ENCODE measurements at places on chromosomes 16 and 17.
A peak's percentile ranks its signal among the peaks of the same experiment; 100 is the strongest.

DNA sequence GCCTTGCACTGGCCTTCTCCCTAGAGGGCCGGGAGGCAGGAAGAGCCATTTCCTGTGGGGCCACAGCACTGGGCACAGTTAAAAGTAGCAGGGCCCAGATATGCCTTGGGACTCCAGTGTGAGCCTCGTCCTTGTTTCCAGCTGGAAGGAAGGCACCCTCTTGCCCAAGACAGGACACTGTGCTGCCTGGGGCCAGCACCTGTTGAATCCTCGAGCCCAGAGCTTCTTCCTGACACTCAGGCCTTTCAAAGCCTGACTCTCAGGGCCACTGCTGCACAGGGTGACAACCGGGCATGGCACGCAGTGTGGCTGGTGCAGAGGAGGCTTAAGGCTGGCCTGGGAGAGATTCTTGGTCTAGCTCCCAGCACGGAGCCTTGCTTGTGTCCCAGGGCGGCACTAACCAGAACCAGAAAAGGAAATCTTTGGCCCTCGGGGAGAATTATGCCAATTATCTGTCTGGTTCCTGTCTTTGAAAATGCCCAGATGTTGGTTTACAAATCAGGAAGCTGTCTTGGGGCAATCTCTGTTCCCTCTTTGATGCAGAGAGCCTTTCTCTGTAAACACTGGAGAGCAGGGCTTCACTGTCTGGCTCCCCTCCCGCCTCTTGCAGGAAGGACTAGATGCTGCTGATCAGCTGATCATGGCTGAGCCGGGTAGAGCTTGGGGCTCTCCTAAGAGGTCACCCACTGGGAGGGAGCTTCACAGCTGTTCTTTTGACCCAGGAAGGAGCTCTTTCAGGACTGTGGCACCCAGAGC is 11.1 kb downstream of the LDHD start:
- DNase-seq, result no peak
- no peaks in the 10 kb centered on the region for H3K27me3 ChIP-seq
- no peaks in the 10 kb centered on the region for H3K36me3 ChIP-seq

GRCh38 chr17:30824356-30825145 is at the start of gene CRLF3:
TSS of gene CRLF3 (minus strand) at chr17:30824692. CDS start at chr17:30824651, 41 bp downstream.
- peaks cover 44% of the 10 kb centered on the region for H3K4me1 ChIP-seq
- H3K36me3 ChIP-seq, result no peaks in the 10 kb centered on the region
- H3K4me3 ChIP-seq, result peak within 1 kb of the TSS; percentile 90
- H3K27ac ChIP-seq, result peak within 1 kb of the TSS; percentile 83
- peak; percentile 93 for DNase-seq

DNA sequence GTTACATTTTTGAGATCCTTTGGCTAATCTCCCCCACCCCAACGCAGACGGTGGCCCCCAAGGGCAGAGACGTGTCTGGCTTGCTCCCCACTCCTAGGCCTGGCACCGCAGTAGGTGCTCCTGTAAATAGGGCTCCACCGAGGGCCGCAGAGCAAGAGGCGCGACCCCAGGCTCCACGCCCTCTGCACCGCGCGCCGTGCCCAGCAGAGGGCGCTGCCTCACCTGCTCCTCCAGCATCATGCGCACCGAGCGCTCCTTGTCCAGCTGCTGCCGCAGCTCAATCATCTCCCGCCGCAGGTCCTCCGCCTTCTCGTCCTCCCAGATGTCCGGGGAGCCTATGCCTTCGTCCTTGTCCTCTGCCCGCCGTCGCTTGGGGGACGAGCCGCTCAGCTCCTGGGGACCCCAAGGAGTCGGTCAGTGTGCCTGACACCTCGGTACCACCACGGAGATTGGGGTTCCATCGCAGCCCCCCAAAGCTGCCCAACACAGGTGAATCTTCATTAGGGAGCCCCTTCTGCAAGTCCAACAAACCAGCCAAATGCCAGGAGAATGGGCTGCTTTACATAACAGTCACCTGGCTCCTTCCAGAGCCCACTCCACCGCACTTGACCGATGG is 11.2 kb downstream of the TFAP4 start:
- H3K27ac ChIP-seq, result no peak overlapping the region
- H3K4me3 ChIP-seq, result no peak overlapping the region
- no peaks in the 10 kb centered on the region for H3K27me3 ChIP-seq
- peaks cover 10% of the 10 kb centered on the region for H3K36me3 ChIP-seq
- DNase-seq, result peak; percentile 18

DNA sequence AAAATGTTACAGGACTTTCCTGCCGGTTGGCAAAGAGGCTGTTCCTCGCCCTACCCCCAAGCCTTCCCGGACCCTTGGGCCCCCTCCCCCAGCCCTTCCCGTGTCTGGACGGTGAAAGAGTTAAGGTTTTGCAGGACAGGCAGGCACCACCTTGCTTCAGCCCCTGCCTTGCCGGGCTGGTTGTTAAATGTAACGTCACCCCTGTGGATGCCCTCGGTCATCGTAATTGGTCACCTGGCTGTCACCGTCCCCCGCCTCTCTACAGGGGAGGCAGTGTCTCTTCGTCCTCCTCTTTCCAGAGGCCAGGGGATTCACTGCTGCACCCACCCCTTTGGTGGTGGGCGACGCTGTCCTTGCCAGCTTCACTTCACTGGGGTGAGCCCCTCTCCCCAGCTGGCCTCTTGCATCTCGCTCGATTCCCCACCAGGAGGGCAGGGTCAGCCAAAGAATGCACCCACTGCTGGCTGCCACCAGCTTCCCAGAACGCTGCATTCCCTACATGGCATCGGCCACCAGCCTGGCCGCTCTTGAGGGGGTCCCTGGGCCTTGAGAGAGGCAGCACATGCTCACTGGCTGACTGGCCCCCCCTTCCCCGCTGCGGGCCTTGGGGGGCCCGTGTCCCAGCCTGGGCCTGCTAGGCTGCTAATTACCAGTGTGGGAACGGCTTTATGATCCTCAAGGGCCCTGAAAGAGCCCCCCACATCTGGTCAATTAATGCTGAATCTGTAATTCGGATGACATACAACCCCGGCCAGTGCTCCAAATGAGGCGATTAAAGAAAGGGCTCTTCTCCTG is 25.2 kb upstream of the GSE1 start:
- H3K27ac ChIP-seq, result no peak overlapping the region
- H3K36me3 ChIP-seq, result no peaks in the 10 kb centered on the region
- no peak overlapping the region for H3K4me3 ChIP-seq
- no peak for DNase-seq
- H3K4me1 ChIP-seq, result no peaks in the 10 kb centered on the region

DNA sequence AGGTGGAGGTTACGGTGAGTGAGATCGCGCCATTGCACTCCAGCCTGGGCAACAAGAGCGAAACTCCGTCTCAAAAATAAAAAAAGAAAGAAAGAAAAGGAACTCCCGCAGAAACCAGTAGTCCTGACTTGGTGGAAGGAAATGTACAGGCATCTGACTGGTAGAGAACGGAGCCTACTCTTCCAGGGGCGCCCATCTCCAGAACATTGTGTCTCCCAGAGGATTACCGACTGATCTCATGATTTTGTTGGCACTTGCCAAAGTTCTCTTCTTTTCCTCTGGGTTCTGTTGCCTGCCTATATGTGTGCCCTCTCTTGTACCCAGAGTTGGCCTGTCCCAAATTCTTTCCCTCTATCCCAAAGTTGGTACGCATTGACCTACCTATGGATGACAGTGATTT is 24.2 kb downstream of the DDX19A start:
- H3K4me1 ChIP-seq, result peaks cover 4% of the 10 kb centered on the region
- H3K36me3 ChIP-seq, result peaks cover 29% of the 10 kb centered on the region
- H3K27me3 ChIP-seq, result no peaks in the 10 kb centered on the region
- H3K27ac ChIP-seq, result no peak overlapping the region

DNA sequence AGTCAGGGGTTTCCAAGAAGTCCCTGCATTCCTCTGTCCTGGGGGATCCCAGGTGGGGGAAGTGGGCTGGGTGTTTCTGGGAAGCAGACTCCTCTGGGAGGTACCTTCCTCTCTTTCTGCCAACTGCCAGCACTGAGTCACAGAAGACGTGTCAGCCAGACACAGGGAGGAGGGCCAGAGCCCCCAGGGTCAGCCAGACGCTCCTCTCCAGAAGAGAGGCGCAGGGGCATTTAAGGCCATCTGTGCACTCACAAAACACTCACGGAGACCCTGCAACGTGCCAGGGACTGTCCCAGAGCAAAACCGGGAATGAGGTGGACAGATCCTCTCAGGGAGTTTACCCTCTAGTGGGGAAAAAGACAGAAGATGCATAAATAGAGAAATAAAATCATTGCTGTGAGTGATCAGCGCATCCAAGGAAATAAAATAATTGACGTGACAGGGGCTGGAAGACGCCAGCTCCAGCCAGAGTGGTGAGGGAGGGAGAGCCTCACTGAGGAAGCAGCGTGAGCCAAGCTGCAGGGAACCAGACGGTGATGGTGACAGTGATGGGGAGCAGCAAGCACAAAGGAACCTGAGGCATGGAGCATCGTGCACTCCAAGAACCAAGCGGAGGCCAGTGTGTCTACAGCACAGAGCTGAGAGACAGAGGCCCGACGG is 105.4 kb downstream of the ZNF423 start:
- H3K4me1 ChIP-seq, result no peaks in the 10 kb centered on the region
- H3K4me3 ChIP-seq, result no peak overlapping the region
- H3K27ac ChIP-seq, result no peak overlapping the region
- no peak for DNase-seq
- H3K36me3 ChIP-seq, result no peaks in the 10 kb centered on the region
- H3K27me3 ChIP-seq, result no peaks in the 10 kb centered on the region

- H3K4me3 ChIP-seq, result no peak overlapping the region
- no peaks in the 10 kb centered on the region for H3K27me3 ChIP-seq
- DNase-seq, result no peak
- no peak overlapping the region for H3K27ac ChIP-seq
Measured at GRCh38 chr16:57060323-57061083, 31.9 kb upstream of the CPNE2 start.

- no peak overlapping the region for H3K4me3 ChIP-seq
- H3K27me3 ChIP-seq, result no peaks in the 10 kb centered on the region
Measured at GRCh38 chr17:1730326-1731193, 6.1 kb downstream of the WDR81 start.

GRCh38 chr16:83247767-83248372 is 559.9 kb upstream of the HSBP1 start:
- no peak overlapping the region for H3K27ac ChIP-seq
- no peak for DNase-seq
- no peaks in the 10 kb centered on the region for H3K4me1 ChIP-seq
- H3K36me3 ChIP-seq, result no peaks in the 10 kb centered on the region

GRCh38 chr16:5575646-5576245 is 478.2 kb upstream of the EEF2KMT start:
- no peaks in the 10 kb centered on the region for H3K36me3 ChIP-seq
- H3K27me3 ChIP-seq, result no peaks in the 10 kb centered on the region
- H3K4me1 ChIP-seq, result no peaks in the 10 kb centered on the region
- no peak overlapping the region for H3K4me3 ChIP-seq
